Right forelimb (tissue), 1 donor: ENCODE measurements at places on chromosomes 6 and 20.

- no peak for DNase-seq
Measured at GRCh38 chr6:63272397-63272796, 47.4 kb downstream of the LGSN start.

- no peak for DNase-seq
Measured at GRCh38 chr20:18412221-18412901, 54.5 kb downstream of the DZANK1 start.

DNA sequence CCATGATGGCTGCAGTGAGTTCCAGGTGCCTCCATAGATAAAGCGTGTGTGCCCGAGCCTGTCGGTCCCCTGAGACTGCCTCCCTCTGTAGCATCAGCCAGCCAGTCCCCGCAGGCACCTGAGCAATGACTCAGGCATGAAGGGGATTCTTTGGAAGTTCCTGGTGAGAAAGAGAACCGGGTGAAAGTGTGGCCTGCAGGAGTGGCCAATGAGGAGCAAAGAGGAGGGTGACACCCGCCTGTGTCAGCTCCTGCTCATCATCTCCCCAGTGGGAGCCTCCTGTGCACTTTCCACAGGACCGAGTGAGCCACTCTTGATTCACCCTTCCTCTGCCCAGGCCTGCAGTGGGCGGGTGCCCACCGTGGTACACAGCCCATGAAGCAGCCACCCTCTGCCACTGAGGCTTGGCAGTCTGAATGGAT is 71.2 kb upstream of the PTPN1 start:
- DNase-seq: no peak

DNA sequence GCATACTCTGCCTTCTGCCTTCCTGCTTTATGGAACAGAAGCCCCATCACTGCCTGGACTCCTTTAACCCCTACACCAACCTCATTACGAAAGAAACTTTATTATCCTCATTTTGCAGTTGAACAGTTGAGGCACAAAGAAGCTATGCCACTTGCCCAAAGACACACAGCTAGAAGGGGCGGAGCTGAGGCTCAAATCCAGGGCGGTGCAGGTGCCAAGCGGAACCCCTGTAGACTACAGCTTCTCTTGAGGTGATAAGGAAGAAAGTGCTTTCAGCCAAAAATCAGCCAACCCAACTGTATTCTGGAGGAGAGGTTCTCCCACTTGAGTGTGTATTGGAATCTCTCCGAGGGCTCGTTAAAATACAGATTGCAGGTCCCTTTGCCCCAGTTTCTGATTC is 90.5 kb downstream of the PRND start:
- DNase-seq: no peak

GRCh38 chr20:32560989-32561830 is 23.9 kb downstream of the NOL4L start:
- DNase-seq: no peak

GRCh38 chr6:43301081-43301870 is 3.2 kb downstream of the SLC22A7 start:
- no peak for DNase-seq

GRCh38 chr20:15506311-15506710 is 1066.9 kb downstream of the KIF16B start:
- DNase-seq: no peak

DNA sequence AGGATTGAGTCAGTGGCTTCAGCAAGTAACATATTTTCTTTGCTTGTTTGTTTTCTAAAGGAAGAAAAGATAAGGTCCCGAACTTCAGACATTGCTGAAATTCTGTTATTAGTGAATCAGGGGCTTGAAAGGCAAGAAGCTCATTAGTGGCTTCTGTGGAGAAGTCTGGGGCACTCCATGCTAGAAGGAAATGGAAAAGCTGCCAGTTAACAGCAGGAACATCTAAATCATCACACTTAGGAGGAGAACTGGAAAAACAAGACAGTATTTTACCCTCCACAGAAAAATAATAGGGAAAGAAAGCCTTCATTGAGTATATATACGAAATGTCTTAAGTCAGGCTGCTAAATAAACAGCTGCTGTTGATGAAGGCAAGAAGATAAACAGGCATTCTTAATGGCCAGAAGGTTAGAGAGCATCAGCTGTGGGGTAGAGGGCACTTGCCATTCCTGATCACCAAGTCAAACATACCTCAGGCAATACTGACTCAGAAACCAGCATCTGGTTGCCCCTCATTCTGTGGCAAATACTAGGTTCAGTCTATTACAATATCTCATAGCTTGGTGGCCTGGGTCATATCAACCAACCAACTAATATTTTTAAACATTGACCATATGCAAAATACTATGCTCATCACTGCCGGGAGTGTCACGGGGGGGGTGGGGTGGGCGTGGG is 143.2 kb upstream of the TENT5A start:
- DNase-seq: no peak

- DNase-seq: no peak
Measured at GRCh38 chr6:114142258-114142657, 171.3 kb upstream of the HDAC2 start.

- DNase-seq: no peak
Measured at GRCh38 chr6:104595311-104595820, 264.4 kb downstream of the HACE1 start.

- DNase-seq: no peak
Measured at GRCh38 chr6:149004664-149005063, 257.8 kb downstream of the UST start.

- DNase-seq: no peak
Measured at GRCh38 chr6:63486196-63486595, 86.1 kb upstream of the LOC128125822 start.

DNA sequence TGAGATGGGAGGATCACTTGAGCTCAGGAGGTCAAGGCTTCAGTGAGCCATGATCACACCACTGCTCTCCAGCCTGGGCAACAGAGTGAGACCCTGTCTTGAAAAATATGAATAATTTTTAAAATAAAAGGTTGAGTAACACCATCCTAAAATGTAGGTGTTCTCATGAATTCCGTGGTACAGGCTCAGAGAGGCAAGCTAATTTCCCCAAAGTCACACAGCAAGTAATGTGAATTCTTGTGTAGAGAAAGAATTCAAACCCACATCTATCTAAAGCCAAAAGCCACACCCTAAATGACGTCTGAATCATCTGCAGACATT is 80.5 kb downstream of the ZNF217 start:
- DNase-seq: no peak

DNA sequence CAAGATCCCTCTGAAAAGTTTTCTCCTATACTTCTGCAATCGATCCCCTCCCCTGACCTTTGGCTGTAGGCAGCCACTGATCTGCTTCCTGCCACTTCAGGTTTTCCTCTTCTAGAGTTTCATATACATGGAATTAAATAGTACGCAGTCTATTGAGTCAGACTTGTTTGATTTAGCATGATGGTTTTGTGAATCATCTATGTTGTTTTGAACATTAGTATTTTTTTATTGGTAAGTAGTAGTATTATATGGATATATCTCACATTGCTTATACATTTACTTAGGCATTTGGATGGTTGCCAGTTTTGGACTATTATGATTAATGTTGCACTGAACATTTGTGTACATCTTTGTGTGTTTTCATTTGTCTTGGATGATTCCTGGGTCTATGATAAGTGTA is 518.0 kb downstream of the CD109 start:
- DNase-seq: no peak

- no peak for DNase-seq
Measured at GRCh38 chr6:20583444-20583800, 49.2 kb downstream of the CDKAL1 start.

- DNase-seq: no peak
Measured at GRCh38 chr6:151209071-151209831, 30.5 kb upstream of the AKAP12 start.

- no peak for DNase-seq
Measured at GRCh38 chr20:51687108-51687507, 81.1 kb downstream of the ATP9A start.

- peak; percentile 87 for DNase-seq
Measured at GRCh38 chr20:45890077-45890984, 677 bp downstream of the NEURL2 start.

DNA sequence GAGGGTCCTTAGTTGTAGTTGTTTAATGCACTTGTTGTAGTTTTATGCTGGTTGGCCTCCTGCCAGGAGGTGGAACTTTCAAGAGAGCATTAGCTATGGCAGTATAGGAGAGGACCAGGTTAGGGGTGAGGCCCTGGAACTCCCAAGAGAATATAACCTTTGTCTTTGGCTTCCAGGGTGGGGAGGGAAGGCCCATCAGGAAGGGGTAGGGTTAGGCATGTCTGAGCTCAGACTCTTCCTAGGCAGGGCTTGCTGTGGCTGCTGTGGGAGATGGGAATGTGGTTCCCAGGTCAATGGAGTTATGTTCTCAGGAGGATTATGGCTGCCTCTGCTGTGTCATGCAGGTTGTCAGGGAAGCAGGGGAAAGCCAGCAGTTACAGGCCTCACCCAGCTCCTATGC is 20.0 kb upstream of the GABRR1 start:
- no peak for DNase-seq

- DNase-seq: no peak
Measured at GRCh38 chr6:78594668-78595066, 272.7 kb upstream of the IRAK1BP1 start.

GRCh38 chr20:61810738-61811135 is 254.9 kb downstream of the TAF4 start:
- DNase-seq: no peak

GRCh38 chr6:137033828-137034227 is 10.9 kb downstream of the IL20RA start:
- DNase-seq: no peak

GRCh38 chr6:129006724-129007514 is 124.0 kb downstream of the LAMA2 start:
- no peak for DNase-seq

GRCh38 chr20:3137492-3137891 is 22.2 kb downstream of the FASTKD5 start:
- no peak for DNase-seq

DNA sequence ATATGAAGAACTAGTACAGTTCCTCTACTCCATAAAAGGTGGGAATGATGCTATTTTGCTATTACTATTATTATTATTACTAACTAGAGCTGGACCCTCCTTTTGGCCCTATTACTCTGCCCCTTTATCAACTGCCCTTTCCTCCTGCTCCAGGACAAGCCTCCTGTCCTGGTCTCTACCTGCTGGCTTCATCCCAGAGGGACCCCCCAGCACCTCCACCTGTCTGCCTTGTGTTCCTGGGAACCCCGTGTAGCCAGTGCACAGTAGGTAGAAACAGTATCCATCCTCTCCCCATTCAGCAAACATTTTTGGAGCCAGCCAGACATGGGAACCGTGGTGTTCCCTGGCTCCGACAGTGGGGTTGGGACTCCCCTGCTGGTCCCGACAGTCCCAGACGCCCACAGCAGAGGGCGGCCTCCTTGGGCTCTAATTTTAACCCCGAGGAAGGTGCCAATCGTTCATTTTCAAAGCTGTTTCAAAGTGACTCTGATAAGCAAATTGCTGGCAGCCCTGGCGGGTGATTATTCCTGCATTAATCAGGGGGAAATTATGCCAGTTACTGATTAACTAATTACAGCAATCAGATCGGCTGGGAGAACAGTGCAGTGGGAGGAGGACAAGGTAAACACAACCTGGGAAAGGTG is 44.2 kb upstream of the MDGA1 start:
- no peak for DNase-seq

- DNase-seq: no peak
Measured at GRCh38 chr6:64890609-64891008, 816.4 kb downstream of the EYS start.

- DNase-seq: no peak
Measured at GRCh38 chr6:139685009-139685408, 310.6 kb upstream of the CITED2 start.

DNA sequence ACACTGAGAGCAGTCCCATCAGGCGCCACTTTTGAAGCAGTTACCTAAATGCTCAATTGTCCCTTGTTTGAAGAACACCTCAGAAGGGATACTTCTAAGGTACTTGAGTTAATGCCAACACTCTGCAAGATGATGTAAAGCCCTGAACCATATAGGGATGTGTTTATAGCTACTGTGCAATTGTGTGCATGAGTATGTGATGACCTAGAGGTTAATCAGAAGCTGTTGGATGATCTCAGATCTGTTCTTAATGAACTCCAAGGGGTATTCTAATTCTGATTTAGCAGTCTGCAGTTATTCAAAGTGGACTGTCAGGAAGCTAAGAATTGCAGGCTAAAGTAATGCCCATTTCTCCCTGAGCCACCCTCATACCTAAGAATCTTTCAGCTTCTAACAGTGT is 158.3 kb downstream of the TMEM242 start:
- no peak for DNase-seq

- peak; percentile 79 for DNase-seq
Measured at GRCh38 chr6:110180228-110181008, at the start of gene CDC40. CDC40 (plus strand) TSS chr6:110180427; CDS start chr6:110180445, 18 bp downstream.

DNA sequence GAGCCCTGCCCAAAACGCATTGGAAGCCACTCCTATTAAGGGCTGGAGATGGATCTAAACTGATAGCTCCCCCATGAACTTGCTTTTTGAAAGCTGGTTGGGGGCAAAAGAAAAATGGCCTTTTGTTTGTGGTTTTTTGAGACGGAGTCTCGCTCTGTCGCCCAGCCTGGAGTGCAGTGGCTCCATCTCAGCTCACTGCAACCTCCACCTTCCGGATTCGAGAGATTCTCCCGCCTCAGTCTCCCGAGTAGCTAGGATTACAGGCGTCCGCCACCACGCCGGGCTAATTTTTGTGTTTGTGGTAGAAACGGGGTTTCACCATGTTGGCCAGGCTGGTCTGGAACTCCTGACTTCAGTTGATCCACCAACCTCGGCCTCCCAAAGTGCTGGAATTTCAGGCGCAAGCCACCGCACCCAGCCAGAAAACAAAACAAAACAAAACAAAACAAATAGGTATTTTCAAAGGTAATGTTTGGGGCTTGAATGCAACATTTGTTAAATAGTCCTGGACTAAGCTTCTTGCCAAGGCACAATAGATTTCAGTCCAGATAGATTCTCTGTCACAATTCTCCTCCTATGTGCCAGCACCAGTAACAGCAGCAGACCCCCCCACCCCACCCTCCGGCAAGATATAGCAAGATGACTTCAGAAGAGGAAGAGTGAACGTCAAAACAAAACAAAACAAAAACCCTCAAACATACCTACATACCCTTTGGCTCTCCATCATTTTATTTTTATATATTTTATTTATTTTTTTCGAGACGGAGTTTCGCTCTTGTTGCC is 26.5 kb upstream of the ABT1 start:
- DNase-seq: no peak

GRCh38 chr20:58691773-58692578 is 624 bp upstream of the NPEPL1 start:
- DNase-seq: peak; percentile 53

GRCh38 chr6:46954837-46955451 is 33.2 kb upstream of the ADGRF5 start:
- no peak for DNase-seq

GRCh38 chr20:9600562-9600961 is 86.2 kb downstream of the LAMP5 start:
- no peak for DNase-seq

DNA sequence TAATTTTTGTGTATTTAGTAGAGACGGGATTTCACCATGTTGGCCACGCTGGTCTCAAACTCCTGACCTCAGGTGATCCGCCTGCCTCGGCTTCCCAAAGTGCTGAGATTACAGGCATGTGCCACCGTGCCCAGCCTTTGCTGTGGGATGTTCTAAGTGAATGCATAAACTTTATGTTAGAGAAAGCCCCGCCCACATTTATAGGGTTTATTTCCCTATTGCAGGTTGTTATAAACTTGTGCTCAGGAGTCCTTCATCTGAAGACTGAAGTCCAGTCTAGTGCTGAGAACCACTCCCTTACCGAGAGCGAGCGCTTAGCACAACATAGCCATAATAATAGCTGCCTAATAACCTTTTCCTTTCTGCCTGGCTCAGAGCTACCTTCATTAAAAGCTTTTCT is 75.4 kb upstream of the ZNF217 start:
- no peak for DNase-seq
